ENCODE measurements at places on chromosomes 1 and 21.

DNA sequence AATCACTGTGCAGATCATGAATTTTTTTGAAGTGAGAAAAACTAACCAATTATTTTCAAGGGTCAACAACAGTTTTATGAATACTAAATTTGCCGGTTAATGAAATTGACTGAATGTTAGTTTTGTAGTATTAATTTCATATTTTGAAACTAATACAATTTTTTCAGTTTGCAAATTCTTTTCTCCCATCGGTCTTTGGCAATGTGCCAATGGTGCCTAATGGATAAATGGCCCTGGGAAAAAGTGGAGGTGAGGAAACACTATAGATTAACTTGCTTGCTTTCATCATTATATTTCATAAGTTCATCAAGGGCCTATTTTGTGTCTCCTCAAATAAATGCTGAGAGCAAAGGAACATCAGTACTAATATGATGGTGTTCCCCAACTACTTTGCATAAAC lies 4.1 kb downstream of the C1orf141 start:
- no peak for DNase-seq

DNA sequence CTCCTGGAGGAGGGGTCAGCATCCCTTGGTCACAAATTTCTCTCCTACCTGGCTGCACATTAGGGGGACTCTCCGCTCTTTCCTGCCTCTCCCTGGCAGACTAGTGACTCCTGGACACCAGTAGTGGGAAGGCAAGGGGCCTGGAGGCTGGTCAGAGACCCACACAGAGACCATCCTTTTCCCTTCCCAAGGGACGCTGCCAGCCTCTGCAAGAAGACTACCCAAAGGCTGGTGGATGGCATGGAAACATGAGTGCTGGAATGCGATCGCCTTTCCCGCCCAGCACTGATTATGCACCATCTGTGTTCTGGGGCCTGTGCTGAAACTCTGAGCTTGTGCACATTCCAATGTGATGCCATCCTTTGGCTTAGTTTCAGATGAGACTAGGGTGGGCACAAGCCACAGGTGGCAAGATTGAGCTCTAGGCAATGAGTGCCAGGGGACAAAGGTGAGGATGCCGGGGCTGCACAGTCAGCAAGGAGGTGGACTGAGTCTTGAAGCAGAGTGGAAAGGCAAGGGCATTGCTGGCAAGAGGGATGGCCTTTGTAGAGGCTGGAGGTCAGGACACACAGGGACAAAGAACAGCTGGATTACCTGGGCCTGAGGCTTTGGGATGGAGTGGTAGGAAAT lies 12.6 kb upstream of the EPS8L3 start:
- no peak for DNase-seq

DNA sequence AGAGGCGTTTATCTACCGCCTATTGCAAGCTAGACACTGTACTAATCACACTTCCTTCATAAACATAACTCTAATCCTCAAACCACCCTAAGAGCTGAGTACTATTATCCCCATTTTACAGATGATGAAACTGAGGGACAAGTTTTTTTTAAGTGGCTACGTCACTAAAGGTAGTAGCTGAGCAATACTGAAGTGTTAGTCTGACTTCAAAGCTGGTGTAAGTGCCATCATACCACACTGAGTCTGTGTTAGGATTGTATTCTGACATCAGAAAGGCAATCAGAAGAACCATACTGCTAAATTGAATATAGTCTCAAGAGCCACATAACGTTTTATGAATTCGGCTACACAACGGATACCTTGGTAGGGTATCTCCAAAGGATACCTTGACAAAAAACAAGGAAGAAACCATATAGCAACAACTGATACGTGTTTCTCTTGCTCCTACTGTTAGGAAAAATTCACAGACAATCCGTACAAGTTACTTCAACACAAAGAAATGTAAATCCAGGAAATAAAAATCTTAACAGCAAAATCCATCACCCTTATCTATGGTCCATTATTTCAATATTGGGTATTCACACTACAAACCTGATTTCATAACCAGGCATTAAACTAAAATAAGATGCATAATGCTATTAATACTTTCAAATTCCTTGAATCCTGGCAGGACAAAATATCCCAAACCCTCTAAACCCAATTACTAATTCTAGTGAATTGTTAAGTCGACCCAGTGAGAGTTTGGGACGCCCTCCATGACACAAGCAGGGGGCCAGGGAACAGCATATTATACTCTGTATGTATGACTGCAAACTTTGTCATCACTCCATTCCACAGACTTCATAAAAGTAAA lies 1.6 kb downstream of the TP53BP2 start:
- DNase-seq, result no peak

- DNase-seq, result no peak
Observed at GRCh38 chr1:219544163-219544846, 68.6 kb downstream of the ZC3H11B start.

DNA sequence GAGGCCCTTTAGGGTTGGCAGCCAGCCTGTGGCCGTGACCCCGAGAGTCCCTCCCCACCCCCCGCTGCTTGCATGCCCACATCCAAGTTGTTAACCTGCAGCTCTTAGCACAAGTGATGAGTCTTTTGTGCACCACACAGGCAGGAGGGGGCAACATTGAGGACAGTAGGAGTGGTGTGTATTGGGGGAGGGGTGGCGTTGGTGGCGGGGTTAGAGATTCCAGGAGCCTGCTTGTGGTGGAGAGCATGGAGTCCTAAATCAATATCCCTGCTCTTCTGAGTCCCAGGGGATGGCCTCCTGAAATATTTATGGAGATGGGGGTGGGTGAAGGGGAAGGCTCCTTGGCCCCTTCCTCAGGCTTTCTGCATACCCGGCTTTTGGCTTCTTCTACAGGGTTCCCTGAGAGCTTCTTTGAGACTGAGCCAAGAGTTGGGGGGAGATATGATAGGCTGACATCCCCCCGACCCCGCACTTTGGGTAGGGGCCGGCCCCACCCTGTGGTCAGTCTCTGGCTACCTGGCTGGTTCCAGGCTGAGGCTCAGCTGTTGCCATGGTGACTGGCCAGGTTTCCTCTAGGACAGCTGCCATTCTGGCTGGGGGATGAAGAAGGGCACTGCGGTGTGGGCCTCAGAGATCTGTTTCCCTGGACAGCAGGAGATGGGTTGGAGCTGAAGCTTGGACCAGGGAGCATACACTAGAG lies 5.0 kb downstream of the CHRNB2 start:
- DNase-seq, result no peak

DNA sequence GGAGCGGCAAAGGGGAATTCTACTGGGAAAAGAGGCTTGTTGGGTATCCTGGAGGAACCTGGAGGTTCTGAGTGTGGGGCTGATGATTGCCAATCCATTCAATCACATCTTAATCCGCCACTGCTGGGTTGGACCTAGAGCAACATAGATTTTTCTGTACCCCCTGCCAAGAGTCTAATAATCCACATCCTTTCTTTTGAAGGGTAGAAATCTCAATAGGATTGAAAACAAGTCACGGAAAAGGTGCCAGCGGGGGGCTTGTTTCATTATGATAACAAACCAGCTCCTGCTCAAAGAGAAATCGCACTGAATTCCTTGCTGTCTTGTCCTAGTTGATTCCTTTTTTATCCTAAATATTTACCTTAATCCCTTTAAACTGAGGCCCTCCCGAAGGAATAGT lies 528.5 kb downstream of the ADGRL2 start:
- DNase-seq, result no peak

DNA sequence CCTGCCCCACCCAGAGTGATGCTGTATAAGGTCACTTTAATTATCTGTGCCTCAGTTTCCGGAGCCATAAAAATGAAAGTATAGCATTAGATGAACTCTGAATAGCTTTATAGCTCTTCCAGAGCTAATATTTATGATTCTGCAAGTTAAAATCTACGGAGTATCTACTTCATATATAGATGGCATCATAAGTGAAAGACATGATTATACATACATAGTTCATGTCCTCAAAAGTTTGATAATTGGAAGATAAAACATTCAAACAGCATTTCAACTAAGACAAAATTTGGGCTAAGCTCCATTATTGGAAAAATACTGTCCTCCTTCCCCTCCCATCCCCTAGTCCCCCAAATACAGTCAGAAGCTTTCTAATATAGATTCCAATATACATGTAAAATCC lies 4.2 kb downstream of the AKT3 start:
- DNase-seq, result no peak

DNA sequence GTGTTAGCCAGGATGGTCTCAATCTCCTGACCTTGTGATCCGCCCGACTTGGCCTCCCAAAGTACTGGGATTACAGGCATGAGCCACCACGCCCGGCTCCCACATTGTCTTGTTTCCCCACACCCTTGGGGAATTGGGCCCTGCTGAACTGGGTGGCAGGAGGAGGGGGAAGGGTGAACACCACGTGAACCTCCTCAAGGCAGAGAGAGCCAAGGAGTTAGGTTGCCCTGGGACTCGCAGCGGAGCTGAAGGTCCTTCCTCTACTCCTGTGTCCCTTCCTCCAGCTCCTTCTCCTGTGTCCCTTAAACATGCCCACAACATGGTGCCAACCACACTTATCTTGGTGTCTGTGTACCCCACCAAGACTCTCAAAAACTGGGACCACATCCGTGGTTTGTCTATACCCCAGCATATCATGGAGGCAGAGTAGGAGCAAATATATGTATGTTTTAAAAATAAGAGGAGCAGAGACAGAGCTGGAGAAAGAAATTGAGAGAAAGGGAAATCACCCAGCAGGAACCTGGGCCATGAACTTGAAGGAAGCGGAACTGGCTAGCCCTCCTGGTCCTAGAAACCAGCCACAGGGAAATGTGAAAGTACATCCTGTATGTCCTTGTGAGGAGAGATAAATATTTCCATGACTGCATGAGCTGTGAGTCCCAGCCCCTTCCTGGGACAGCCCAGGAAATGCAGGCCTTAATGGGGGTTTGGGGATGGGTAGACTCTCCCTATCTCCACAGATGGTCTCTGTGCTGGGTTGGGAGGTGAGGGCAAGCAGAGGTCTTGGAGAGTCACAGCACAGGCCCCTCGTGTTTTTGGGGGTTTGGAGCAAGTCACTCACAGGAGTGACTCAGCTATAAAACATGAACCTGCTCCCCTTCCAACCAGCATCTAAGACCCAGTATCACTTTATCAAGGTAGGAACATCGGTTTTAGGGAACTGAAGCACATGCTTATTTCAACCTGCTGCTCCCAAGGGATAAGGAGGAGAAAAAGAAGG lies 9.4 kb upstream of the TAL1 start:
- no peak for DNase-seq

- no peak for DNase-seq
Observed at GRCh38 chr1:51422367-51423072, 92.2 kb upstream of the TTC39A start.

- DNase-seq, result no peak
Observed at GRCh38 chr21:42384156-42384945, 11.5 kb downstream of the TMPRSS3 start.

- no peak for DNase-seq
Observed at GRCh38 chr1:34980715-34981114, 4.4 kb downstream of the TMEM35B start.
